Bronchial epithelial cell (primary cell): ENCODE measurements at places on chromosomes 13 and 19. TPM values are rescaled to one million over a fixed set of nuclear protein-coding genes. Genes with fewer than 3 reads are reported as not detected.

GRCh38 chr13:34201050-34201913 lies 383.3 kb downstream of the RFC3 start:
- DNase-seq, result peak; percentile 48

- no peak for DNase-seq
These were observed 31.6 kb downstream of the USP12 start for GRCh38 chr13:27140060-27140459.

DNA sequence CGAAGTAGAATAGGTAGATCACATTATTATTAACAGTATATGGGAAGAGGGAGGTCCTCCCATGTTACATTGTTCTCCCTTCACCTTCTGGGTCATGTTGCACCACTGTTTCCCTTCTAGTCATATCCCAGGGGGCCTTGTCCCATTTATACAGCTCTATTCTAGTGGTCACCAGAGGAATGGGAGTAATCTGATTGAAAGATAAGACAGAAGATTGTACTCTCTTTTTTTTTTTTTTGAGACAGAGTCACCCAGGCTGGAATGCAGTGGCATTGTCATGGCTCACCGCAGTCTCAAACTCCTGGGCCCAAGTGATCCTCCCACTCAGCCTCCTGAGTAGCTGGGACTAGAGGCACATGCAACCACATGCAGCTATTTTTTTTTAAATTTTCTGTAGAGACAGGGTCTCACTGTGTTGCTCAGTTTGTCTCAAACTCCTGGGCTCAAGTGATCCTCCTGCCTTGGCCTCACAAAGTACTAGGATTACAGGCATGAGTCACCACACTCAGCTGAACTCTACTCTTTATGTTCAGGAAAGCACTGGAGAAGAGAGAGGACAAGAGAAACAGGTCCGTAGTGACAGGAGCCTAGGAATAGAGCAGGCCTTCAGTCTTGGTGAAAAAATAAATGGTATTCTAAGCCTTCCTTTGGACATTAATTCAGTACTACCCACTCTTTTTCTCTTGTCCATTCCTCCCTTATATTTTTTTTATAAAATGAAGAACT lies 4.3 kb upstream of the ZNF529 start:
- DNase-seq, result no peak

Gene PSG2
- not detected in 2 replicates for total RNA-seq
